ENCODE measurements at places on chromosomes 4 and X.
A peak's percentile ranks its signal among the peaks of the same experiment; 100 is the strongest.

DNA sequence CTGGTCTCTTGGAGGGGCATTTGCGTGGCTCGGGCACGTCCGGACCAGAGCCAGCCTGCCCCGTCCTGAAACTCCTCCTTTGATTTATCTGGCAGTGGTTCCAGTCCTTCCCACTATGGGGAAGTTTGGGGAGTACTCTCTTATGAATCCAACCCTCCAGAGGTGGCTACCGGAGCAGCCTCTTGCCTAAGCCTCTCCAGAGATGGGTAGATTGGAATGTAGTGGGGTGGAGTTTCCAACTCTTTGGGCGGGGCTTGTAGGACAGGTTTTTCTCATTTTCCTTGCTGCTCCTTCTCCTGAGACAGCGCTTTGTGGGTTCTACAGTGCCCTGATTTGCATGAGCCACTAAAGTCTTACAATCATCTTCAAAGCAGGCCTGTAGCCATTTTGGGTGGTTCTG is 60.1 kb upstream of the XAGE1B start:
- DNase-seq: no peak
- no peaks in the 10 kb centered on the region for H3K27me3 ChIP-seq
- H3K4me3 ChIP-seq: no peak overlapping the region
- no peak overlapping the region for H3K27ac ChIP-seq
- H3K4me1 ChIP-seq: no peaks in the 10 kb centered on the region

- DNase-seq: no peak
- no peaks in the 10 kb centered on the region for H3K36me3 ChIP-seq
- H3K4me1 ChIP-seq: no peaks in the 10 kb centered on the region
- H3K27ac ChIP-seq: no peak overlapping the region
These were observed 591.3 kb downstream of the FAM133A start for GRCh38 chrX:94265323-94265722.

GRCh38 chrX:38861489-38861888 is 60.2 kb downstream of the MID1IP1 start:
- no peaks in the 10 kb centered on the region for H3K4me1 ChIP-seq
- no peak for DNase-seq
- H3K27ac ChIP-seq: no peak overlapping the region
- H3K27me3 ChIP-seq: no peaks in the 10 kb centered on the region

- peak overlapping the region; percentile 26 for H3K27ac ChIP-seq
- no peaks in the 10 kb centered on the region for H3K27me3 ChIP-seq
- H3K36me3 ChIP-seq: no peaks in the 10 kb centered on the region
- DNase-seq: no peak
These were observed 44.7 kb downstream of the GPRASP3 start for GRCh38 chrX:102765217-102765616.

GRCh38 chr4:16544251-16544721 is 318.0 kb upstream of the TAPT1 start:
- H3K4me1 ChIP-seq: no peaks in the 10 kb centered on the region
- H3K27me3 ChIP-seq: no peaks in the 10 kb centered on the region
- no peak overlapping the region for H3K27ac ChIP-seq
- no peak overlapping the region for H3K4me3 ChIP-seq

DNA sequence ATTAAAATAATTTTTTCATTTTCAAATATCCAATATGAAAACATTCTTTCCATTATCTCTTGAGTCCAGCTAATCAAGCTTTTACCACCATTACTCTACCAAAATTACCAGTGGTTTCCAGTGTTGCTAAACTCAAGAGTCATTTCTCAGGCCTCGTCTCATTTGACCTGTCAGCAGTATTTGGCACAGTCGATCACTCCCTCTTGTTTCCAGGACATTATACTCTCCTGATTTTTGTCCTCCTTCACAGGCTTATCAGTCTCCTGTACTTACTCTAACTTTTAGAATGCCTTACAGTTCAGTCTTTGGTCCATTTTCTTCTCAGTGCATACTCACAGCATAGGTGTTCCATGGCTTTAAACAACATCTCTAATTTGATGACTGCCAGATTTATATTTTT is 11.6 kb downstream of the USP38 start:
- no peak overlapping the region for H3K4me3 ChIP-seq
- H3K4me1 ChIP-seq: peaks cover 7% of the 10 kb centered on the region
- H3K36me3 ChIP-seq: peaks cover 41% of the 10 kb centered on the region
- H3K27me3 ChIP-seq: no peaks in the 10 kb centered on the region
- no peak for DNase-seq
- H3K27ac ChIP-seq: no peak overlapping the region

- H3K27ac ChIP-seq: no peak overlapping the region
- no peaks in the 10 kb centered on the region for H3K36me3 ChIP-seq
- DNase-seq: no peak
These were observed 16.5 kb upstream of the FGFR3 start for GRCh38 chr4:1776521-1777161.

GRCh38 chrX:100417681-100418080 is 7.6 kb upstream of the PCDH19 start:
- no peaks in the 10 kb centered on the region for H3K27me3 ChIP-seq
- no peak overlapping the region for H3K27ac ChIP-seq
- no peaks in the 10 kb centered on the region for H3K4me1 ChIP-seq
- no peak for DNase-seq
- H3K36me3 ChIP-seq: no peaks in the 10 kb centered on the region
- H3K4me3 ChIP-seq: no peak overlapping the region

DNA sequence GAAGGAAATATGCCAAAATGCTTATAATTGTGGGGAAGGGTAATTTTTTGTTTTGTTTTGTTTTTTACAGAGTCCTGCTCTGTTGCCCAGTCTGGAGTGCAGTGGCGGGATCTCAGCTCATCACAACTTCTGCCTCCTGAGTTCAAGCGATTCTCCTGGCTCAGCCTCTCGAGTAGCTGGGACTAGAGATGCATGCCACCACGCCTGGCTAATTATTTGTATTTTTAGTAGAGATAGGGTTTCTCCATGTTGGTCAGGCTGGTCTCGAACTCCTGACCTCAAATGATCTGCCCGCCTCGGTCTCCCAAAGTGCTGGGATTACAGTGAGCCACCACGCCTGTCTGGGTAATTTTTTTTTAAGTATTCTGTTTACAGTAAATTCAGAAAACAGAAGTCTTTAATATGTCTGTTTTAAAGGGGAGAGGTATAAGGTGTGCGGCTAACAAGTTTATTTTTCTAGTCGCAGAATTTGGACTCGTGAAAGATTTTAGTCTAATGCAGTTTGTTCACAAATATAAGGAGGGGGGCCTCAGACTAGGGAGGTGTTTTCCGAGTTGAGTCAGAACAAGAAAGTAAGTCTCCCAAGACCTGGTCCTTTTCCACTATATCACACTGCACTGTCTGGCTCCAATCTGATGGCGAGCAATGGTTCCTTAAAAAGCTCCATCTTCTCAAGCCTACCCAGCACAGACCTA is 1.5 kb downstream of the ACSL1 start:
- no peaks in the 10 kb centered on the region for H3K36me3 ChIP-seq
- H3K4me3 ChIP-seq: peak overlapping the region; percentile 79
- no peak for DNase-seq
- peak overlapping the region; percentile 80 for H3K27ac ChIP-seq

DNA sequence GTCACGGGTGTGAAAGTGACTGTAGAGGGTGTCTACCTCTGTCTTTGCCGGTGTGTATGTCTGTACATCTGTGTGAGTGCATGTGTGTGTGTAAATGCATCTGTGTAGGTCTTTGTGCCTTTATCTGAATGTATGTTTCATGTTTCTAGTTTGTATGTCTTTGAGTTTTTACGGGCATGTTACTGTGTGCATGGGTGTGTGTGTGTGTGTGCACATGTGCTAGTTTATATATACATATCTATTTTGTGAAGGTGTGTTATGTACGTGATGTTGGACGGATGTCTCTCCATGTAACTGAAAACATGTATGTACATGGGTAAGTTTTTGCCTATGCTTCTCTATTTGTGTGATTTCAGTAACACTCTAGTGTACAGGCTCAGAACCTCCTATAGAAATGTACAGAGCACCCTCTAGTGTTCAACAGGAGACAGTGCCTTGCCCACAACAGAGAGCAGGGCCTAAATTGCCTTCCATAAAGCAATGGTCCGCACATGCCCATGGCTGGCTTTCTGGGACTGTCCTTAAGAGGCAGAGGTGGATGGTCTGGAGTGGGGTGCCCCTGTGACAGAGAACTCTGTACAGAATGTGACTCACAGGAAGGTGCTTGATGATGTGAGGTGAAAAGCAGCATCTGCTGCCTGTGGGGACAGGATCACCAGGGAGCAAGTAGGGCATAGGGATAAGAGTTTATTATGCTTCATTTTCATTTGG is 343.5 kb downstream of the RAPGEF2 start:
- H3K4me3 ChIP-seq: no peak overlapping the region
- no peak overlapping the region for H3K27ac ChIP-seq
- H3K36me3 ChIP-seq: no peaks in the 10 kb centered on the region
- no peaks in the 10 kb centered on the region for H3K27me3 ChIP-seq

DNA sequence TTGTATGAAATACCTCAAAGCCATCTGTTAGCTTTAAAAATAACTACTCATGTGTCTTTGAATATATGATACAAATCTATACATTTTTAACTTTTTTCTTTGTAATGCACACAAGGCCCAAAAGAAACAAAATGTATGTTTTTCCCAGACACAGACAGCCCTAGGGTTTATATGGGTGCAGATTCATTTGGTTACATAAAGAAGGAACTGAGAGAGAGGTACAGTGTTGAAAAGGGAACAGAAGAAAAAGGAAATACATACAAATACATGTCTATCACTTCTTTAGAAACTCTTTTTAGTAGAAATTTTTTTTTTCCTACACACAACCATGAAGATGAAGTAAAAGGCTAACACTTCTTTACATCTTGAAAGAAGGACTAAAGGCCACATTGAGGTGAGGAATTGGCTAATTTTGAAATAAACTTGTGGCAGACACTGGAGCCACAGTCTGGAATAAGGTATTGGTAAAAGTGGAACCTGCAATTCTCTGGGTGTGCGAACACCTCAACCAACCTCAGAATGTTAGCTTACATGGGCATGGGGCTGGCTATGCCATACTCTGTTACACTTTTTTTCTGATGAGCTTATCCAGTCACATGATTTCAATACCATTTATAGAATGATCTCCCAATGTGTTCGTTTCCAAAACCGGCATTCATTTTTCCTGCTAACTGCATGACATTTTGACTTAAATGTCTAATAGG is 67.9 kb downstream of the FAM47C start:
- no peaks in the 10 kb centered on the region for H3K4me1 ChIP-seq
- H3K4me3 ChIP-seq: no peak overlapping the region
- H3K27ac ChIP-seq: no peak overlapping the region
- no peak for DNase-seq
- no peaks in the 10 kb centered on the region for H3K27me3 ChIP-seq

DNA sequence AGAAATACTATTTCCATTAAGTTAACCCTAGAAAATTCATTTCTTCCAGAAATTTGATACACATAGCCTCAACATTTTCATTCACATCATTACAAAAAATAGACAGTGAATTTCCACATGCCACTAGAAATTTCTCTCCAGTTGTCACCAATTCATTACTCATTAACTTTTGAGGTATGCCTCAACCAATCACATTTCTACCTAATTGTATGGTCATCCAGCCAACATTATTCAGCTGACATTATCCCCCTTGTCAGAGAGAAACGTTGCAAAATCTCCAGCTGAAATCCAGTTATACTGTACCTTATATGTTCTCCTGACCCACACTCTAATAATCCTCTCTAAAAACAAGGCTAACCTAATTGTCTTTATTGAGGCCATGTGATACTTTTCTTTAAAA is 24.8 kb downstream of the FRYL start:
- no peak overlapping the region for H3K27ac ChIP-seq
- H3K36me3 ChIP-seq: no peaks in the 10 kb centered on the region
- peaks cover 33% of the 10 kb centered on the region for H3K4me1 ChIP-seq
- no peak for DNase-seq

DNA sequence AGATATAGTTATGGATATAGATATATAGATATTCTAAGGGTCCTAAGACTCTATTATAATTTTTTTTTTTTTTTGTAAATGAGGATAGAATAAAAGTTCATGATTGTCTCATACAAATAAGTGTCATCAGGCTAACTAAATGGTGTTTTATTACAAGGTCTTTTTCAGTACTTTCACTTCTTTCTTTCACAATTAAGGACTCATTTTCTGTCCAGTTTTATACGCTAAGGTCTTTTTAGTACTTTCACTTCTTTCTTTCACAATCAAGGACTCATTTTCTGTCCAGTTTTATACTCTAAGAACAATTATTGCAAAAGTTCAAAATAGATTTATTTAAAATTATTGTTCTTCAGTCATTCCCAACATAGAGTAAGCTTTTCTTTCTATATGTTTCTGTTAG is 32.7 kb downstream of the RUFY3 start:
- H3K36me3 ChIP-seq: no peaks in the 10 kb centered on the region
- peaks cover 5% of the 10 kb centered on the region for H3K4me1 ChIP-seq
- DNase-seq: no peak
- H3K27me3 ChIP-seq: no peaks in the 10 kb centered on the region

DNA sequence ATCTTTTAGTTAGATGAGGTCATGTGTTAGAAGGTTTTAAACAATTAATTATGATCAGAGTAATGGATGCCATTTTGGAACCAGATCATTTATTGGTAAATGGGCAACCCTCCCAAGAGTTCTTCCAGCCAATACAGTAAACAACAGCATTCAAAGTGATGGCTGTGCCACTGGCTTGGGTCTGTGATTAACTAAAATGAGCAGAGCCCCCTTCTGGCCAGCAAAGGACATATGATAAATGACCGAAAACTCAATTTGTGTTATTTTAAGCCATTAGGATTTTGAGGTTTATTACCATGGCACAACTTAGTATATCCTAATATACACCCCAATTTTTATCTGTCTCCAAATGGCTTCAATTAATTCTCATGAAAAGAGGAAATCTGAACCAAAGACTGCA is 90.8 kb upstream of the NPFFR2 start:
- DNase-seq: no peak
- no peaks in the 10 kb centered on the region for H3K36me3 ChIP-seq
- no peaks in the 10 kb centered on the region for H3K4me1 ChIP-seq
- no peak overlapping the region for H3K27ac ChIP-seq
- H3K27me3 ChIP-seq: no peaks in the 10 kb centered on the region
- H3K4me3 ChIP-seq: no peak overlapping the region

- H3K4me1 ChIP-seq: no peaks in the 10 kb centered on the region
- H3K4me3 ChIP-seq: no peak overlapping the region
- no peaks in the 10 kb centered on the region for H3K27me3 ChIP-seq
- no peak for DNase-seq
- H3K36me3 ChIP-seq: no peaks in the 10 kb centered on the region
These were observed 20.4 kb upstream of the FRMPD3 start for GRCh38 chrX:107429090-107429489.

DNA sequence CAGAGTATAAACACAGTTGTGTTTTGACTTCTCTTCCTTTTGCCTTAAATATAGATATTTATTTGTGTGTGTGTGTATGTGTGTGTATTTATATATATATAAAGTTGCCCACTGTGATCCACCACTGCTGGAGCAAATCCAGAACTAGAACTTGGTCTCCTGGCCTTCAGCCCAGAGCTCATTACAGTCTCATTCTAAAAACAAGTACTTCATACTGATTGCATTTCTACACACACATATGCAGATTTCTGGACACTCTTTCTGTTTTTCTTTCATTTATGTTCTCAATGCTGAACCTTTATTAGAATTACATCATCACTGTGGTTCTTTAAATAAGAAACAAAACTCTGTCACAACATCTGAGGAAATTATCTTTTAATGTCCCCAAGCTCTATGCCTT is 381 bp downstream of the TXK start:
- H3K27ac ChIP-seq: no peak overlapping the region
- H3K27me3 ChIP-seq: no peaks in the 10 kb centered on the region
- H3K4me3 ChIP-seq: no peak overlapping the region
- peaks cover 4% of the 10 kb centered on the region for H3K36me3 ChIP-seq
- no peak for DNase-seq

GRCh38 chr4:124803641-124804040 is 91.1 kb upstream of the ANKRD50 start:
- no peaks in the 10 kb centered on the region for H3K4me1 ChIP-seq
- no peak for DNase-seq
- no peak overlapping the region for H3K4me3 ChIP-seq
- H3K27ac ChIP-seq: no peak overlapping the region
- no peaks in the 10 kb centered on the region for H3K36me3 ChIP-seq
- H3K27me3 ChIP-seq: no peaks in the 10 kb centered on the region
